ENCODE measurements at places on chromosomes 1 and 21.
A peak's percentile ranks its signal among the peaks of the same experiment; 100 is the strongest.

DNA sequence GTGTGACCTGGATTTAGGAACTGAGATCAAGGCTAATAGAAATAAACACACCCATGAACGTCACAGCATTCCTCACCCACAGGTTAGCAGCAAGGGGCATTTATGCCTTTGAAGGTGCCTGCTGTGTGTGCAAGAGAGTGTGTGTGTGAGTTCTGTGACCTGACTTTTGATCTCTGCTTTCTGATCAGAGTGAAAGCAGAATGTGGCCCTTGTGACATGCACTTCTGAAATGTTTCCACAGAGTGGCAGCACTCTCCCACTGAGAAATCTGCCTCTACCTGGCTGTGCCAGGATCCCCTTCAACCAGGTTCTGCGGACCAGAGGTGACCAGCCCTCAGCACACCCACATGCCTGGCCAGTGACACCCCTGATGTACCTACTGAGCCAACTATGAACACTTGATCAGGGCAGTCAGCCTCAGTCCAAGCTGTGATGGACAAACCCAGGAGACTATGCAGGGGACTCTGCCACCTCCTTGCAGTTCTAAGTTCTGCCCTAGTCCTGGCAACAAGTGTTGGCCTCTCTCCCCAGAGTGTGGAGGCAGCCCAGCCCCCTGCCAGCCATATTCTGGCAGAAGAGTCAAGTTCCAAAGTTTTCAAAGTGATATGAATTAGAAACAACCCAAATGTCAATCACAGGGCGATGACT is 41.0 kb downstream of the RXRG start:
- no peak for DNase-seq

DNA sequence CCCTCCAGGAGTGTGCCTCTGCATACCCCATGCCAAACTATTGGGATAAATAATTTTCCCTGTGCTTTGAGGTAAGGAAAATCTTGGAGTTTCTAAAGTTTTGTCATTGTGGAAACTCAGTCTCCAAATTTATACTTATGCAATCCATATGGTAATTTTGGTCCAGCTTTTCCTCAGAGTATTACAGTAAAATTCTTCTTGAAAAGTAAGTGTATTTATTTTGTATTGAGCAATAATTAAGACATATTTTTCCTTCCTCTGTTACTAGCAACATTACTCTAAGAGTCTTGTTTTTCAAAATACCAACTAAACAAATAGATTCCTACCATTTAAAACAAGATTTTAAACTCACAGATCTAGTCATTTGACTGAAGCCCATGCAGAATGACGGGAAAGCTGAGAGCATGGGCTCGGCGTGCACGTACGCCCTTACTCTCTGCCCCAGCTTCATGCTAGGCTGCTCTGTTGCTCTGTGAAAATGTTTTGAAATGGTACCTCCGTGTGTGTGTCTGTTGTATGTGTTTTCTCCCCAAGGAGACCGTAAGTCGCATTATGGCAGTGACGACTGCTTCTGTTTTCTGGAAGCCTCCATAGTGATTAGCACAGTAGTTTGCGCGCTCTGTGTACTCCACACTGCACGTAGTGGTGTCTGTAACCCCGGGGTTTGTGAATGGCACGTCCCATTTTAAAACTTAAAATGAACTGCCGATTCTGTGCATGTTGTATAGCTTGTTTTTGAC is 165.3 kb downstream of the SDCCAG8 start:
- DNase-seq = no peak

DNA sequence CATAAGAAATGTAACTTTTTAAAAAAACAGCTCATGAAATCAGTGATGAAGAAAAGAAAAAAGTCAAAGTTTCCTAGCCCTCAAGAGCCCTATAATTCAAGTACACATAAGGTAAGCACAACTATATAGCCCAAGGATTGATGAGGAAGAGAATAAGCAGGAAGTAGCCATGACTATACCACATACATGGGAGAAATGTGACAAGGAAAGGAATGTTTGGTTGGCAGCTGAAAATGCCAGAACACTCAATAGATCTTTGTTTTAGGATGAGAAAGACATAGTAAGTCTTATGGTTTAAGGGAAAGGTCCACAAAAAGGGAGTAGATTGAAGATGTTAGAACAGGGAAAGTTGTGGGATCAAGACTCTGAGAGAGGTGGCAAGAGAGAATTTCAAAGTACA is 5.7 kb downstream of the DOCK7 start:
- DNase-seq = no peak

DNA sequence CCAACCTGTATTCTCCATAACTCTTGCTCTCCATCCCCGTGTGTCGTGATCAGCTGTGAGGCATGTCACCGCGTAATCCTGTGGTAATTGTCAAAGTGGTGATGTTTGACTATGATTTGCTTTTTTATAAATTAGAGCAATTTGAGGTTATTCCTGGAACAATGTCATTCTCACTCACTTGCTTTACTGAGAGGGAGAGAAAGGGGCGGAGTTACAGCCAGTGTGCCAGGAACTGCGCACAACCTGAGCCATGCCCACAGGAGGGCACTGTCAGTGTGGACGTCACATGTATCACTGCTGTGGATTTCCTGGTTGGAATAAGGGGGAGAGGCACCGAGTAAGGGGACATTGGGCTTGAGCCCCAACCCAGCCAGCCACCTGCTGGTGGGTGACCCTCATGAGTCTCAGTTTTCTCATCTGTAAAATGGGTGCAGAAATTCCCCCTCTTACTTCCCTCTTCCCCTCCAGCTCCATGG is 6.9 kb downstream of the ADGRB2 start:
- no peak for DNase-seq

DNA sequence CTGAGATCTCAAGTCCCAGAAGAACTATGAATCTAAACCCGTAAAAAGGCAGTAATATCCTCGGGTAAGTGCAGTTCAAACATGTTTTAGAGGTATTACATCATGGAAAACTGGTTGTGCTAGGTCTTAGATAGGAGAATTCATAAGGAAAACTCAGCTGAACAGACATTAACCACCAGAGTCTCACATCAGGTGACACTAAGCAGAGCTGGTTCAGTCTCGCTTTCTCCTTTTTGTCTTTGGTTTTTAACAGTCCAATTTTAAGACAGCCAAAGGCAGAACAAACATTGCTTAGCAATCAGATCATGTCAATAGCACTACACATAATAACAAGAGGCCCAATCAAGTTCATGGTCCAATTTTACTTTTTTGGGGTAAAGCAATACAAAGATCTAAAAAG is 63.1 kb upstream of the MUTYH start:
- no peak for DNase-seq

DNA sequence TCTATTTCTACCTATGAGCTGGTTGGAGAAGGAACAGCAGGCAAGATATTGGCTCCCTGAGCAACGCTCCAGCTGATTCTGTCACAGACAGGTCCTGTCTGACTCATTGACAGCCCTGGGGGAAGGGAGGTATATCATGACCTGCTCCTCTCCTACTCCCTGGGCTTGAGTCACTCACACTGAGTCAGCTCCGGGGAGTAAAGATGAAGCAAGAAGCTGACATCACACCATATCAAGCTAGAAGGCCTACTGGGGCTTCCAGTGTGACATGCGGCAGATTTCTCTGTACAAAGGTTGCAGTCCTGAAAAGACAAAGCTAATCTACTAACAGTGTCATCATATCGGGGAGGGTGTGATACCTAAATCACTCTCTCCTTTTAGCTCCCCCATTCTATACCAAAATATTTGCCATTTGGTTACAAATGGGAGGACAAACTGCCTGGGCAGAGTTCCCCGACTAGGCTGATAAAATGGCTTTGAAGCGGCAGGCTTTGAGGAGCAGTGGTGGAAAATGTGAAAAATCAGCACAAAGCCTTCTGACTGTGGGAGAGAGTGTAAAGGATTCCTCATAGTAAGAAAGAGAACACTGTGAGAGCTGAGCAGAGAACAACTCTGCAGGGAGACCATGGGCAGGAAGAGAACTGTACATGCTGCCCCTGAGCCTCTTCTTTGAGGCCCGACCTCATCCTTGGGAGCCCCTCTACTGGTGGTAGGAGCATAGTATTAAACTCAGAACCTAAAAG is 15.5 kb downstream of the PI4KB start:
- no peak for DNase-seq

DNA sequence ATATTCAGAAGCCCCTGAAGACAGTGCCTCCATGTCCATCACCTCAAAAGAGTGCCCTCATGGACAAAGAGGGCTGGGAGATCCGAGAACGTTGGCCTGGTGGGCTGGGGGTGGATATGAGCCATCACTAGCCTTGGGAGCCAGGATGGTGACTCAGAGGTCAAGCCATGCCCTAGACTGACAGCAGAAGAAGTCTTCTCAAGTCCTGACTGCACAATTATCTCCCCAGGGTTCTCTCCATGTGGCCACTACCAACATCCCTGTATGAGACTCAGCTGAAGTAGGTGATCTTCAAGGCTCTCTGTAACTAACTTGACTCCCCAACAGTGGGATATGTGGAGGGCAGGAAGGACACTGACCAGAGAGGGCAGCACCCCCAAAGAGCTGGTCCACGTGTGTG is 7.1 kb upstream of the USF1 start:
- no peak for DNase-seq

GRCh38 chr1:153360592-153361479 is 3.2 kb downstream of the S100A9 start:
- no peak for DNase-seq

- no peak for DNase-seq
Observed at GRCh38 chr21:15034126-15034853, 30.5 kb downstream of the NRIP1 start.

- DNase-seq = peak; percentile 25
Observed at GRCh38 chr1:100036718-100037655, 67.2 kb downstream of the SLC35A3 start.

DNA sequence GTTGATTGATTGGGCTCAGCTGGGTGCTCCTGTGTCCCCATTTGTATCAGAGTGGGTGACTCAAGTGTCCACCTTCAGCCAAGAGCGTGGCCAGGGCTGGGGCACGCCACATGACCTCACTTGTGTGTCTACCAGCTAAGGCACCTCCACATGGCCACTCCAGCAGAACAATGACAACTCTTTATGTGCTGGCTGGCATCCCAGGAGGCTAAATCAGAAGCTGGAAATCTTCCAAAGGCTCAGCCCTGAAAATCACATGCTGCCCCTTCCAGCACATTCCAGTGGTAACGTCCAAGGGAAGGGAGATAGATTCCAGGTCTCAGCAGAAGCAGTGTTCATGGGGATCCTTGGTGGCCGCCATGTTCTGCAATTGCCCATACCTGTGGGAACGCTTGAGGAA is 585.5 kb downstream of the AJAP1 start:
- no peak for DNase-seq

DNA sequence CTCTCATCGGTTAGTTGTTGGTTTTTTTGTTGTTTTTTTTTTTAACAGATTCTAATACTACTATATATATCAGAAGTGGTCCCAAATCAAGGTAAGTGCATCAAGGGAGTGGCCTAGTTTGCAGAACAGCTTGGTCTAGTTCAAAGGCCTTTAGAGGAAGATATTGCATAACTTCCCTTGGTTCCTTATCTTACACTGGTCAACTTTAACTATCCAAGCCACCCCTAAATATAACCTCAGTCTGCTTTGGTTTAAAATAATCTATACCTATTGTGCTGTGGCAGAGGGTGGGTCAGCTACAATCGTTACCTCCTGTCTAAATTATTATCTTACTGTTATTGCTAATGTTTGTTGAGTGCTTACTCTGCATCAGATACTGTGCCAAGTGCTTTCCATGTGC is 6.9 kb downstream of the S100A12 start:
- DNase-seq = no peak

DNA sequence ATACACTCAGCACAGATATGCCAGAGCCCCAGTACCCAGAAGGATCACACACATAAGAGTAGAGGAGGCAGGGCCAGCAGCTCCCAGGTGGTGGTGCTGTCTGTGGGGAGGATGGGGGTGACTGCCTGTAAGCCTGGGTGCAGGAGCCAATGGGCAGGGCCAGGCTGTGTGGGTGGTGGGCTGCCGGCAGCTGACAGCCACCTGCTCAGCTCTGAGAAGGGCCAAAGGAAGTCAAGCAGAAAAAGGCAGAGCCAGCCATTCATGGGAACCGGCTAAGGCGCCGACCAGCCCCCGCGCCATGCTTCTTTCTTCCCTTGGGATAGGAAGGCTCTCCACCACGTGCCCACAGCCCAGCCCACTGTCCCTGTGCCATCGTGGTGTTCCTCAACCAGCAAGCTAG is 14.1 kb downstream of the PIK3C2B start:
- no peak for DNase-seq

- no peak for DNase-seq
Observed at GRCh38 chr1:14915356-14916054, 238.0 kb upstream of the TMEM51 start.

- no peak for DNase-seq
Observed at GRCh38 chr1:46488343-46489168, 1.1 kb upstream of the DMBX1 start.

DNA sequence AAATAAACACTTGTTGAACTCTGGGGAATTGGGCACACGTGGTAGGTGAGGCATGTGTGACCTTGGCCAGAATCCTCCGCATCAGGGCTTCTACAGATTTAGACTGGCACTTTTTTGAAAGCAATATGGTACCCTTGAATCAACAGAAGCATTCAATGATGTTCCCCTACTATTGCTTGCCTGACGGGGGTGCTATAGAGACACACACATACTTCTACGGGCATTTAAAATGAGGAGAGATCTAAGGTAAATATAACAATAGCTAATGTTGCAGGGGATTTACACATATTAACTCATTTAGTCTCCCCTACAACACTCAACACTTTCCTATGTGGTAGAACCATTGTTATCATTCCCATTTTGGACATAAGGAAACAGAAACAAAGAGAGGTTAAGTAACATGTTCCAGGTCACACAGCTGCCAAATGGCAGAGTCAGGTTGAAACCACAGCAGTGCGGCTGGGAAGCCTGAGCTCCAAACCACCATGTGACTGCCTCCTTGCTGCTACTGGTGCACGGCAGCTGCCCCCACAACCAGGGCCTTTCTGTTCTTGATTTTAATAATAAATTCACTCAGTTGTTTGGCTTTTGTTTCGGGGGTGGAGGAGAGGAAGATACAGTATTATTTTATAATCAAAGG is 147.4 kb downstream of the ZNF281 start:
- no peak for DNase-seq

- DNase-seq = no peak
Observed at GRCh38 chr1:40014812-40015594, 25.5 kb upstream of the CAP1 start.

DNA sequence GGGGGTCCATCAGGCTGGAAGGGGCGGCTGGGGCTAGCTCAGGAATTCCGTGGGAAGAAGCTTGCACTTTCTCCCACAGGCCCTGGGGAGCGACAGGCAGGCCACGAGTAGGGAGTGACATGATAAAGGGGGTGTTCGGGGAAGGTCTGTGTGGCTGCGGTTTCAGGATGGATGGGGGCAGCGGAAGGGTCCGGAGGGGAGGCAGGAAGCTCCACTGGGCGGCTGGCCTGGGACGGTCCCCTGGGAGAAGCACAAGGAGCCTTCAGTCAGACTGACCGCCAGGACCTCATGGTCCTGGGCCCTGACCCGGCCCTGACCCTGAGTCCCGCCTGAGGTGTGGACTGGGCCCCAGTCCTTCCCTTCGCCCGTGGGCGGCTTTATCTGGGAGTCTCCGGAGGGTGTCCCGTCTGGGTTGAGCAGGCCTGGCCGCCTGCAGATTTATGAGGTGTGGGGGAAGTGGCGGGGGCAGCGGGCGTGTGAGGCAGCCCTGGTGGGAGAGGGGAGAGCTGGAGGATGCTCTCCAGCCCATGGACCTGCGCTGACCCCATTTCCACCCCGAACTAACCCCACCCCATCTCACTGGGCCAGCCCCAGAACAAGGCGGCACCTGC is 45.6 kb downstream of the EPHB2 start:
- no peak for DNase-seq

All from right renal cortex interstitium (tissue), 3 donors.